ENCODE measurements at places on chromosomes 2 and 18. TPM values are rescaled to one million over a fixed set of nuclear protein-coding genes. Genes with fewer than 3 reads are reported as not detected.
A peak's percentile ranks its signal among the peaks of the same experiment; 100 is the strongest.

DNA sequence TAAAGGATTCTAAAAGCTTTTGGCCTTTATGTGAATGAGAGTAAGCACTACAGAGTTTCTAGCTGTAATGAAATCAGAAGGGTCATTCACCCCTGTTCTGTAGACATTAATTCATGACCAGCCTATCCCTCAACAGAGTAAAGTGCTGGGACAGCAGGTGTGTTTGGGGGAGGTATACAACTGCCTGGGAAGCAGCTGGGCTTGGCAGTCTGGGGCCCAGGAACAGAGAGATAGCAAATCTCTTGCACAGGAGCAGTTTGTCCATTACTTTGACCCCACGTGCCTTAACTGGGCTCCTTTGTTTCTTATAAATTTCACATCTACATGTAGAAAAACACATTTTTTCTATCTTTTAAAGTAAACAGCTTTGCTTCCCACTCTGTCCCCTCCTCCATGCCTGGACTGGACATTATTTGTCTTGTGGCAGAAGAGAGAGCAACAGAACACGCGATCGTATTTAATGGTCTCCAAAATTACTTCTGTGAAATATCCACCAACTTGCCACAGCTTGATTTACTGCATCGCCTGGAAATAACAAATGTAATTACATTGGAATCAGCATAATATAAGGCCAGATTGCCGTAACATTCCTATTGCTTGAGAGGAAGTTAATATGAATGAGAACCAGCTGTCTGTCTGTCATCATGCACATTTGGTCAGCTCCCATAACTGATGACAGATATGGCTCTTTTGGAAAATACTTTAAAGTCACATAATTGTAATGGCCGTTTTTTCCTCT lies 263.8 kb downstream of the RBM43 start:
- no peak for DNase-seq

GRCh38 chr2:120261387-120262006 lies 8.8 kb downstream of the RALB start:
- DNase-seq, result no peak

- DNase-seq, result no peak
These were observed 15.7 kb downstream of the CCL20 start for GRCh38 chr2:227829337-227829736.

DNA sequence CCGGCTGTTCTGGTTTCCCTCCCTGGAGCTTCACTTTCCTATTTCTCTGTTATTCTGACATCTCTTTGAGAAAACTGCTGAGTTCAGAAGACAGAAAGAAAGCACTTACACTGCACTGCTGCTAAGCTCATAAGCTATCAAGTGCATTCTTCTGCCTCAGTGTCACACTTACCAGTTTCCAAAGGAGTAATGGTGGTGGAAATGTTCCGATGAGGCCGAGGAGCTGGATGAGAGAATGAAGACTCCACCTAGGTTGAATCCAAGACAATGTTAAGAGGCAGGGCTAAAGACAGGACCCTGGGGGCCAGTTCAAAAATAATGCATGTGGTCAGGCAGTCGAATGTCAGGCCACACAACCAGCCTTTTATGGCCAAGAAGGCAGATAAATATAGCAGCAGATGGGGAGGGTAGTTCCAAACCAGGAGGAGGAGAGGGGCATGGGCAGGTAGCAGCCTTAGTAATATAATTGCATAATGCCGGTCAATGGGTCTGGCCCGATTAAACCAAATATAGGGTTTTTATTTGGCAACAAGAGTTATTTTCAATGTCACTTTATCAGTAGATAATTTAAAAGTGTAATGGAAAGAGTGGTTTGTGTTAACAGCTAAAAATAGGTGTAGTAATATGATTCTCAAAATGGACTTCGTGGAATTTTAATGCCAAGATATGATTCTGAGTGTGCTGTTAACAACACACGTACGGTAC lies at the start of gene MYOM1:
Gene MYOM1, minus strand, starts transcription at position 338 of the 705 bp plus-strand sequence. CDS start 4,745 bp downstream, outside the sequence.
- no peak for DNase-seq

GRCh38 chr2:105787376-105788318 lies 42.9 kb downstream of the NCK2 start:
- peak; percentile 77 for DNase-seq

GRCh38 chr18:9508446-9509025 lies 33.2 kb downstream of the RALBP1 start:
- DNase-seq, result no peak

DNA sequence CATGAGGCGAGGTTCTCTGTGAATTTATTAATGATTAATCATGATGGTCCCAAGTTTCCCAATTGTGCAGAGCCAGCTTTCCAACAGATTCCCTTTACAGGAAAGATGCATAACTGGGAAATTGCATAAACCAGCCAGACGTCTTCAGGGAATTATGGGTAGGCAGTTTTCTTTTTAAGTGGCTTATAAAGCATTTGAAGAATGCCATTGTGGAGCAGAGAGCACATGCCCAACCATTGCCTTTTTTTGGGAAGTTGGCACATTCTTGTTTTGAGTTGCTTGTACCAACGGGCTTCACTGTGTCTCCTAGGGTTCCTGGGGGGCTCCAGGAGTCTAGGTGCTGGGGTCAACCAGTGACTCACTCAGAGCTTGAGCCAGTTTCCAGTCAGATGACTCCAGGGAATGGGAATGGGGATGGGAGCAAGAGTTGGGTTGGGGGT lies 231.7 kb upstream of the FOSL2 start:
- DNase-seq, result no peak

GRCh38 chr2:54593249-54593648 lies 130.2 kb upstream of the EML6 start:
- DNase-seq, result no peak

GRCh38 chr2:4653991-4654390 lies 950.6 kb downstream of the DCDC2C start:
- no peak for DNase-seq

DNA sequence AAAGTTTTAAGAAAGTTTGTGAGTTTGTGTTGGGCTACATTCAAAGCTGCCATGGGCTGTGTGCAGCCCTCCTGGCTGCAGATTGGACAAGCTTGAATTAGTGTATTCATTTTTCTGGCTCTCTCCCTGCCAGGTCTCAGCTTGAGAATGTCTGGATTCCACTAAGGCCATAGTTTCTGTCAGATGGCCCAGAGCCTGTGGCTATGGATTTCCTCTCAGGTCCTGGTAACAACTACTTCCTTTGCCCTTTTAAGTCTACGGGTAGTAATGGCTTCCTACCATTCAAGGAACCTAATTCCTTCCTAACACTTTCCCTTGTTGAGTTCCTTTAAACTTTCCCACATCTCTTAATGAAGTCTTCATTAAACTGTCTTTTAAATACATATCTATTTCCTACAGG lies 24.3 kb upstream of the PSMD14 start:
- no peak for DNase-seq

Gene DTNB
- total RNA-seq, result 16.3 TPM

Gene EVA1A
- total RNA-seq, result 7.4 TPM

Gene ALK
- 0.21 TPM for total RNA-seq

Gene ACMSD
- not detected for total RNA-seq

Gene TMEM198
- total RNA-seq, result 4.2 TPM

Gene CGREF1
- 1.0 TPM for total RNA-seq

Gene SCN3A
- not detected for total RNA-seq

Measured in H7 (cell line).